ENCODE measurements at places on chromosomes 2 and 18.
A peak's percentile ranks its signal among the peaks of the same experiment; 100 is the strongest.

DNA sequence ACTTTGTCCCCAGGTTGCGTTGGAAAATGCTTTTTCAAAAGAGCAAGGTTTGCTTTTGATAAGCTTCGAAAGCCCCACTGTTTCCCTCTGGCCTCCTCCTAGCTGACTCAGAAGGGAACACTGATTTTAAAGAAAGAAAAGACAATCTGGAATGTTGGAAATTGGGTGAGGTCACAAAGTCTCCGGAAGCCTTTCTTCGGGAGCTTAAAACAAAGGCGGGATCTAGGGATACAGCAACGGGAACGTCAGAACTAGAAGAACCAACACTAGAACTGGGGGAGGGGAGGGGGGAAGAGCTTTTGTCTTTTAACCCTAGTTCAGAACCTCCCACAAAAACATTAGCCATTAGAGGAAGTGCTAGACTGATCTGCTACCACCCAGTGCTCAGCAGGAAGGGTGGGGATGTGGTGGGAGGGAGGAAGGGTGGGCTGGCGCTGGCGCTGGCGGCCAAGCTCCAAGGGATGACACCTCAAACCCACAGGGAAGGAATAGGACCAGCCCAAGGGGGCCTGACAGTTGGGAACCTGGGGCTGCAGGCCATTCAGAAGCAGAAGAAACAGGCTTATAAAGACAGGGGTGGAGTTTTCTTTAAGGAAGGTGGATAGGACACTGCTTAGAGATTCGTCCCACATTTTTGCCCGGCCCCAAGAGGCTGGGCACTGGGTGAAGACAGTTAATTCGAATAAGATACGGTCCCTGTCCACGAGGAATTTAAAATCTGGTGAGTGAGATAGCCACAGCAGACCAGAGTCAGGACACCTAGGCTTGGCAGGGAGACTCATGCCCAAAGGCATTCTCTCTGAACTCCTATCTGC, 1.7 kb downstream of the TMSB10 start:
- DNase-seq: peak; percentile 43

DNA sequence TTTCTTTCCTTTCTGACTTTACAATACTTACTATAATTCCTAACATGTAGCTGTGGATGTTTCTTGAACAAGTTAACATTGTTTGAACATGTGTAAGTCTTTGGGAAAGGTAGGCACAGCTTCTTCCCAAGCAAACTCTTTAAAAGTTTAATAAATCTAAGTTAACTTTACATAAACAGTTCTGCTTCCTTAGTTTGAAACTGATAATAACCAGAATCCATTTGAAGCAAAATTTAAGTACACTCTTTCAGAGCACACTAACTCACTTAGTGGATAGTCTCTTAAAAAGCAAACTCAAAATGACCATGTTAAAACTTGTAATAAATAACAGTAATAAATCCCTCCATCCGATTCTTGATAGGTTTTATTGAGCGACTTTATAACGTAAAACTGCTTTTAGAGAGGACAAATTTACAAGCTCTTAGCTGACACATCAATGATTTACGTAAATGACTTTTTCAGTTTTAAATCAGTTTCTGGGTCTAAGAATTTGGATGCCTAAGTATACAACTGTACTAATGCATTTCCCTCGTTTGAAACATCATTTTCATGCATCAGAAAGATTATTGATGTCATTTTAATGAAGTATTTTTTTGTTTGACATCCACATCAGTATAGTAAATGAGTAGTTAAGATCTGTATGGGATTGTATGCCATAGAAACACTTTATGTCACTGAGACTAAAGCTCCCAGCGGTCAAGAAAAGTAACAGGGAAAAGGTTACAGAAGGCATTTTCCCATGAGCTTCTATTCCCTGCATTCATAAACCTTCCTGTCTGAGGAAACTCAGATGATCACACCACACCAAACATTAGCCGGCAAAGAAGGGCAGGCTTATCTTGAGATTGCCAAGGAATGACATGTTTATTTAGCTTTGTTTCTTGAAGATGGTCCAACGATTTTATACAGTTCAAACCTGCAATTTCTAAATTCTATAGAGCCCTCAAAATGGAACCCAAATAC, 67.5 kb downstream of the PDE1A start:
- DNase-seq: no peak

- DNase-seq: no peak
These were observed 154.6 kb upstream of the CTAGE1 start for GRCh38 chr18:22572341-22572740.

DNA sequence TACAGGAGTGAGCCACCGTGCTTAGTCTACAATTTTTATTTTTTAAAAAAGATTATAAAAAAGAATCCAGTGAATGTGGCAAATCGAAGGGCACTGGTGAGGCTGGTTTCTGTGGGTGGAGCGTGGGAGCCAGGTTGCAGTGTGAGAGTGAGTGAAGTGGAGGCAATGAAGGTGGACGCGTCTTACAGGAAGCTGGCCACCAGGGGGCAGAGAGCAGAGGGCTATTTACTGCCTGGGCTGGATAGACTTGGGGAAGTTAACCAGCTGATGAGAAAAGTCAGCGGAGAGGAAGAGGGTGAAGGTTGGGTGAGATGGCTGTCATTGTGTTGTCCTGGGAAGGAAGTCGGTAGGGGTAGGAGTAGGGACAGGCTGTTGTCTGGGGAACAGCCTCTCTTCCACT, 6.8 kb downstream of the SCTR start:
- no peak for DNase-seq

- no peak for DNase-seq
These were observed 177.8 kb downstream of the EN1 start for GRCh38 chr2:118669654-118670053.

DNA sequence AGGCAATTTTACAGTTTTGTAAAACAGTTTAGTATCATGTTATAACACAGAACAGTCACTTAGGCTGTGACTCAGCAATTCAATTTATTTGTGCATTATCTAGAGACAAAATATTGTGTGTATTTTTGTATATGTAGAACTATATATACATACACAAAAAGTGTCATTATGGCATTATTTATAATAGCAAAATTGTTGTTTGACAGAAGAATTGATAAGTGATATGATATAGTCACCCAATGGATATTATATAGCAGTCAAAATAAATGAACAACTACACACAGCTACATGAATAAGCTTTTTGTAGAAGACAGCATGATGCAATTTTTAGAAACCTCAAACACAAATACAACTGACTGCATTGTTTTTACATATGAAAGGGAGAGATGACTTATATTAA, 334.0 kb downstream of the TRIB2 start:
- DNase-seq: no peak

DNA sequence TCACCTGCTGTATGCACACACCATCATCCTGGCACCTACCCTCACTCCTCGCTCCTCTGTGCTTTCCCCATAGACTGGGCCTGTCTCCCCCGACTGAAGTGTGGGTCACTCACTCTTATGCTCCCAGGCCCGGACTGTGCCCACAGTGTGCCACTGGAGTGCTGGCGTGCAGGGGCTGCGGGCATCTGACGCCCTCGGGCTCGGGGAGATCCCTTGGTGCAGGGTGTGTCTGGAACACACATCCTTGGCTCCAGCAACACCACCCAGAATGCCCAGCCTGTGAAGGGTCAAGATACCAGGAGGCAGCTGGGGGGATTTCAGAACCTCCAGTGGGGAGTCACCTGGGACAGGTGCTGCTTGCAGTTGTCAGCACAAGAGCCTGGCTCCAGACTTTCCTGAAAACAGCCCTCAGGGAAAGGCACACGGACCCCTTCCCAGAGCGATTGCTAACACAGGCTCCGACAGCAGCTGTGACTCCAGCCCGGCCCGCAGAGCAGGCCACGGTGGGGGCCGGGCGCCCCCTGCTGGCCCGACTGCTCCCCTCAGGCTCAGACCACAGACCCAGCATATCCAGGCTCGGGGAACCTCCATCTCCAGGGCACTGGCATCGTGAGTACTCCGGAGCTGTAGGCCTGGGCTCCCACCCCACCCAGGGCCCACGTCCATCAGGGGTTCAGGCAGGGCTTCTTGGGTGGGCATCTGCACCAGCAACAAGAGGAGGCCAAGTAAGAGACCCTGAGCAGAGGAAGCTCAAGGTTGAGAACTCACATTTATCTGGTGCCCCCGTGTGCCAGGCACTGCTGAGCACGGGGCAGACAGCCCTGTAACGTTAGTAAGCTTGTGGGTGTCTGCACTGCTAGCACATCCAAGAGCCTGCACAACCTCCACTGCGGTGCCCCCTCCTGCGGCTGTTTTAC, 8.6 kb downstream of the HS1BP3 start:
- DNase-seq: peak; percentile 47

DNA sequence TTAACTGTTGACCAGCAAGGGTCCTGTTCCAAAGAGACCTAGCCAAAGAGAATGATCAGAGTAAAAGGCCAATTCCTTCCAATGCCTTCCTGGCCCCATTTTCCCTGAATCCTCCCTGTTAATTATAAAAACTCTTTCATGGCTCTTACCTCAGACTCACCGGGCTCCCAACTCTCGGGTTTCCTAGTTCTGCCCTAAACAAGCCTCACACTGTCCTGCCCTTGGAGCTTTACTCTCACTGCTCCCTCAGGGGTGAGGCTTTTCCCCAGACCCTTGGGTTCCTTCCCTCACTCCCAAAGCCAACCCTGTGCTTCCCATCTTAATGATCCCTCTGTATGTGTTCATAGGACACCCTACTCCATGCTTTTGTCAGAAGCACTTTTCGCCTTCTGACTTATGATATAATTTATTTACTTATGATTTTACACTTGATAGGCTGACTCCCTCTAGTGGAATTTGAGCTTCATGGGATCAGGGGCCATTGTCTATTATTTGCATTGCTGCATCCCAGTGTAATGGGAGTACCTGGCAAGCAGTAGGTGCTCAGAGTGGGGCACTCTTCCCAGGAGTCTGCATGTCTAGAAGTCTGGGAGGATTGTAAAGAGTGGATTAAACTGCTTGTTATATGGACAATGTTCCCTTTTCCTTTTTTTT, 29.9 kb upstream of the ZNG1B start:
- no peak for DNase-seq

DNA sequence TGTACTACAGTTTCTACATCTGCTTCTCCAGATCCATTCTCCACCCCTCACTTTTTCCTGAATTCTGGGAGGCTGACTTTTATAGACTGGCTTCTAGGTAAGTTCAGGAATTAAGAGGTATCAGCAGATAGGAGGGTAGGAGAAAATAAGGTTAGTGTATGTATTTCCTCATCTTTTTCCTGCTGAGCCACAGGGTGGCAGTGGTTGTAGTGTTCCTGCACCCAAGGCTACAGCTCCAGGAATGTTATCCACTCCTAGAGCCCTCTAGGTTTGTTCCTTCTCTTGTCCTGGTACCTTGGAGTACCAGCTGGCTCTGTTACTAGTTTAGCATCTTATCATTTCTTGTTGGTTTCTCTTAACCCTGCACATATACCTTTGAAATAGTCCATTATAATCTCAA, 40.7 kb upstream of the C2orf66 start:
- no peak for DNase-seq

GRCh38 chr2:220240641-220241040, 613.2 kb downstream of the SLC4A3 start:
- DNase-seq: no peak

DNA sequence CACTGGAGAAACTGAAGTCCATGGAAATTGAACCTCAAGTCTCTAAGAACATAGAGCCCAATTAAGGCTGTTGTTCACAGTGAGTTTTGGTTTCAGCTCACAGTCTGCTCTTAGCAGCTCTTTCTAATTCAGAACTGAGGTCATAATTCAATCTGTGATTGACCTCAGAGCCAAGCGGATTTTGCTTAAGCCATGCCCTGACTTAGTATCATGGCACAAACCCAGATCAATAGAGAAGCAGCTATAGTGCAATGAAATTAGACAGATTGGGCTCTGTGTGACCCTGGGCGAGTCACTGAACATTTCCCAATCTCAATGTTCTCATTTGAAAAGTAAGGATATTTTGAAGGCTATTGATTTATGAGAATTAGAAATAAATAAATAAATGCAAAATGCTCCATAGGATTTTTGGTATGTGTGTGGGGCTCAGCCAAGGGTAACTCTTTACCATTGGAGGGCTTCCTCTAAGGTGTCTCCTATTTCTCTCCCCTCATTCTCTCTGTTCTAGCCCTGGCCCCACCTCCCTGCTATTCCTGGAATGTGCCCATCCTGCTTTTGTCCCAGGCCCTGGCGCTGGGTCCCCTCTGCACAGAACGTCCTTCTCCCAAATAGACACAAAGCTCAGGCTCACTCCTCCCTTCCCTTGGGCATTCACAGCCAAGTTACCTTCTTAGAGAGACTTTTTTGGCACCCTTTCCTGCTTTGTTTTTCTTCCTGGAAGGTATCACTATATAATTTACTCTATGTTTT, 239.6 kb downstream of the LPIN1 start:
- DNase-seq: no peak

DNA sequence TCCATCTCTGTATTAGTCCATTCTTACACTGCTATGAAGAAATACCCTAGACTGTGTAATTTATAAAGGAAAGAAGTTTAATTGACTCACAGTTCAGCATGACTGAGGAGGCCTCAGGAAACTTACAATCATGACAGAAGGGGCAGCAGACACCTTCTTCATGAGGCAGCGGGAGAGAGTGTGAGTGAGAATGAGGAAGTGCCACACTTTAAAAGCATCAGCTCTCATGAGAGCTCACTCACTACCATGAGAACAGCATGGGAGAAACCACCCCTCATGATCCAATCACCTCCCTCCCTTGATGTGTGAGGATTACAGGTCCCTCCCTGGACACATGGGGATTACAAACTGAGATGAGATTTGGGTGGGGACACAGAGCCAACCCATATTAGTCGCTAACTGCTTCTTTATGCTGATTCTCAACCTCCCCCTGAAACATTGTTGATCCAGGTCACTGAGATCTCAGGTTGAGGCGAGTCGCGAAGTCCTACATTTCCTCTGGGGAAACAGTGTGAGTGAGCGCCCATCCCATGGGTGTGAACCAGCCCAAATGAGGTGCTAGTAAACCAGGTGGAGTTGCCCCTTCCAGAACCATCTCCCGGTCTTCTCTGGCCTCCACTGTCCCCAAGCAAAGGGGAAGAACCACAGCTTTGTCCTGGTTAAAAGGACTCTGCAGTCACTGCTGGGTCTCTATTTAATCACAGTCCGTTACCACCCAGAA, 123.8 kb downstream of the CAPN13 start:
- DNase-seq: no peak

DNA sequence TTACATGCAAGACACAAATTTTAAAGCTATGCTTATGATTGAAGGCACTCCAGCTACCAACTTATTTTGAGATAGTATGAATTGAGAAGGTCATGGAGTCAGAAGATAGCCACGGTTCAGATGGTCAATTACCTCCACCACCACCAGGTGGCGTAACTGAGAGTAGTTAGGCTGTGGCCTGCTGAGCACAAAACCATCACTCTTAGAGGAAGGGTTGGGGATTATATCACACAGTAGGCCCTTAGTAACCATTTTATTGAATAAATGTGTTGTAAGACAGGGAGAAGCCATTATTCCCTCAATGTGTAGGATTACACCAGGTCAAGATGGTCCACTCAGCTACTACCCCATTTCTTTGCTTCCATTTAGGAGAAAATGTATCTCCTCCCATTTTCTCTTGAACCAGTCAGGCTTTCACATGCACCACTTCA, 18.8 kb downstream of the KLHL41 start:
- peak; percentile 3 for DNase-seq

DNA sequence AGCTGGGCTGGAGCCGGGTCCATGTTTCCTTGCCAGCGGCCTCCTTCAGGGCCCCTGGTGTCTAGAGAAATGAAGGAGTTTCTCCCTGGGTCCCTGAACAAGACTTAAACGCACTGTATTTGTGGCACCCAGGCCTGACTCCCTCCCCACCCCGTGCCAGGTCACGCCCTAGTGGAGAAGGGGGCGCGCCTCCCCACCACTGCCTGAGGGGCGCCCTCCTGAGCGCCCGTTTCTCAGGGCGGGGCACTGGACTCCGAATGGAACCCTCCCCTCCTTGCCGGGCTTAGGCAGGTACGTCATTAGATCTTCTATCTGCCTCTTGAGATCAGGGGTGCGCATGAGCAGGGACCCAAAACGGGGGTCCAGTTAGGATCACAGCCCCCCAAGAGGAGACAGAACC, 16.3 kb downstream of the ODC1 start:
- no peak for DNase-seq
